ENCODE measurements at places on chromosomes 11 and 22. TPM values are rescaled to one million over a fixed set of nuclear protein-coding genes. Genes with fewer than 3 reads are reported as not detected.

Gene POGLUT3
- polyA plus RNA-seq, result 47.7 TPM

GRCh38 chr11:88335284-88335683, 2.3 kb downstream of the CTSC start:
- no peak for DNase-seq

DNA sequence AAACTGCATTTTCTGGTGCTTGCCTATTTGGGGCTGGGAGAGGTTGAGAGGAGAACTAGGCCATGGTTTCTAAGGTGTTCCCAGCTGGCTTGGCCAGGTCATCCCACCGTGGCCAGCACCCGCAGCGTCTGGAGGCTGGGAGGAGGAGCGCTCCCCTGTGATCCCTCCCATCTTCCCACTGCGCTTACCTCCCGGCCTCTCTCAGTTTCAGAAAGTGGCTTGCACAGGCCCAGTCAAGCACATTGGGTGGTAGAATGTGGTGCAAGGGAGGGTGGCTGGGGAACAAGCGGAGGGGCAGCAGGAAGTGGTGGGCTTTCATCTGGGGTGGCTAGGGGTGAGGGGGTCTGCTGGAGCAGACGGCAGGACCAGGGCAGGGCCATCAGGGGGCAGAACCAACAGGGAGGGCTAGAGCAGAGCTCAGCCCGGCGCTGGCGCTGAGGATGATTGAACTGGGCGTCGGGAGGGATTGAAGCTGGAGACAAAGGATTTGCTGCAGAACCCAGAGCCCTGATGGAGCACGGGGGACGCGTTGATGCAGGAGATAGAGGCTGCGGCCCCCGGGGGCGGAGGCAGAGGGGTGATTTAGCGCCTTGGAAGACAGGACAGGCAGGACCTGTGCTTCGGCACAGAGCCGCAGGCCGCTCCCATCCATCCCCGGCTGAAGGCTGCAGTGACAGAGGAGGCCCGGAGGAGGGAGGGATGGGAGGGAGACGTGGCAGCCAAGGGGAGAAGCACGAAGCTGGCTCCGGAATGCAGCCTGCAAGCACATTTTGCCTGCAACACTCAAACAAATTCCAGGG, 76.0 kb downstream of the TRIM29 start:
- peak; percentile 64 for DNase-seq

- DNase-seq, result no peak
Measured at GRCh38 chr11:32836946-32837345, 7.2 kb downstream of the PRRG4 start.
